Stimulated activated memory B cell treated with anti-CD40 and anti-IgM and Interleukin-4, amounts not matched to agents 10 μg/mL and 1 μg/mL and 100 μg/mL, for 72 hours (primary cell): ENCODE measurements at places on chromosomes 4 and X.
A peak's percentile ranks its signal among the peaks of the same experiment; 100 is the strongest.

GRCh38 chrX:42220666-42221065, 297.3 kb upstream of the CASK start:
- no peak for ATAC-seq

DNA sequence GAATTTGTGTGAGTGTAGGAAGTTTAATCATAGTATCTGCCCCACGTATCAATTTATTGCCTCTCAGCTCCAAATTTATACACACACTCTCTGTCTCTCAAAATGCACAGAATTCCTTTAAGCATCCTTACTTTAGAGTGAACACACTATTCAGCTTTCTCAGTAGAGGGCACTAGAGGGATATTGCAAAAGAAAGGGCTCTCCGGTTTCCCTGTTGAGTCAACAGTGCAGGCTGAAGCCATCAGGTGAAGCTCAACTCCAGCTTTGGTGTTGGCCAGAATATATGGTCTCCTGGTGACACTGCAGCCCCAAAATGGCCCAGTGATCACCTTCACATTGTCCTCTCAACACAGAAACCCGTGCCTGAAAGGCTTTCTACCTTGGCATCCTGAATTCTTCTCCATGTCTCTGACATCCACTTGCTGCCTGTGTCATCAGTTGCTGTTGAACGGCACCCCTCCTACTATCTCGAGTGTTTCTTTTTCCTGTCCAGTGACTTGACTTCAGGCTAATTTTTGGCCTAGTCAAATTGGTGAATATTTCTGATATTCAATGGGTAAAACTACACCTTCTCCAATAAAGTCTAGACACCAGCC, 670.5 kb downstream of the GABRG1 start:
- ATAC-seq: peak; percentile 16

GRCh38 chr4:140219567-140219966, 65.6 kb upstream of the MAML3 start:
- no peak for ATAC-seq

- ATAC-seq: no peak
These were observed 2463.1 kb downstream of the ARAP2 start for GRCh38 chr4:33780952-33781791.

GRCh38 chr4:158895797-158896576, 127.2 kb downstream of the FNIP2 start:
- ATAC-seq: no peak
